ENCODE measurements at places on chromosomes 5 and 9.

DNA sequence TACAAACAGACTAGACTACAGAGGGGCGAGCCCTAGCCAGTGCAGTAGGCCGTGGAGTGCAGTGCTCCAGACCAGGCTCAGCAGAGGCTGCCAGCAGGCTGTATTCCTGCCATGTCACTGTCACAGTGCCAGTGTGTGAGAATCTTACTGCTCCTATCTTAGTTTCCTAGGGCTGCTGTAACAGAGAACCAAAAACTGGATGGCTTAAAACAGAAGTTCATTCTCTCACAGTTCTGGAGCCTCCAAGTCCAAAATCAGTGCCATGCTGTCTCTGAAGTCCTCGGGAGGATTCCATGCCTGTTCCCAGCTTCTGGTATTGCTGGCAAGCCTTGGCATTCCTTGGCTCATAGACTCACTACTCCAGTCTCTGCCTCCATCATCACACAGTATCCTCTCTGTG, 75.0 kb upstream of the SAP30L start:
- no peak for DNase-seq

GRCh38 chr5:158700231-158701006, 399.3 kb downstream of the EBF1 start:
- DNase-seq, result no peak

DNA sequence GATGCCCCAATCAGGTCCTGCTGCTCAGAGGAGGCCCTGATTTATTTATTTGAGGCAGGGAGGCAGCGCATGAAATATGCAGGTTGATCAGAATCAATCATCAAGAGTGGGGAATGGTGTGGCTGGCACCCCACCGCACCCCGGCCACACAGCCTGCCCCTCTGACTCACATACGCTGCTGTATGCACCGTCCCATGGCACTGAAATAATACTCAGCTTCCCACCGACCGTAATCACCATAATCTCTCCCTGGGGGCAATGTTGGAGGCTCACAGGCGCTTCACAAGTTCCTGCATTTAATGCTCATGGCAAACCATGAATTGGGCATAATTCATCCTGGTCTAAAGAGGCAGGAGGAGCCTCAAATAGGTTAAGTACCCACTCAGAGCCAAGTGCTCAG, 141.2 kb upstream of the TBC1D2 start:
- no peak for DNase-seq

- no peak for DNase-seq
These were observed 247.8 kb downstream of the AOPEP start for GRCh38 chr9:94974154-94974879.

DNA sequence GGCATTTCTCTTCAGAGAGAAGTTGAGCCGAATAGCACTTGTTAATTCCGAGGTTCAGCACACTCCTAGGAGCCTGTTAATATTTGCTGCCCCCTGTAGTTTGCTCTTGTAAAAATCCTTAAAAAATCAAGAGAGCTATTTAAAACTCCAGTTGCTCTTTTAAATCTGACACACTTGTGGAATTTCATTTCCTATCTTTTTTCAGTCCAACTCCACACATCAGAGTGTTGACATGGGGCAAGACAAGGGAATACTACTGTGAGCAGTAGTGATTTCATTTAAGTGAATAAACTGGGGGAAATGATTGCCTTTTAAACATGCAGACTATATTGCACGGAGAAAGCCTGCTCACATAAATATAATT, 1096.3 kb upstream of the DMAC1 start:
- peak; percentile 6 for DNase-seq

- no peak for DNase-seq
These were observed 177.0 kb downstream of the FGF18 start for GRCh38 chr5:171596391-171596878.

DNA sequence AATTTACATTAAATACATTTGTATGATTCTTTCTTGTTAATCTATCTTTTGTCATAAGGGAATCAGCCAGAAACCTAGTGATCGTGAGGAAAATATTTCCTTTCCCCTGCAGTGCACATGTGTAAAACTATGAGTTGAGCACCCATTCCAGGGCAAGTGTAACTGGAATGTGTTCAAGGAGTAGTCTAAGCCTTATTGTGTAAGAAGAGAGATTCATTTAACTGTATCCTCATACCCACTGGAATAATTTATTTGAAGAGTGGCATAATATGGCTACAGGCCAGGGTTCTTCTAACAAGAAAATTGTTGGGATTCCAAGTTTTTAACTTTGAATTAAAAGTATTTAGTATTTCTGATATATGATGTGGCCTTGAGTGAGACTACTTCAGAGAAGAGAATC, 1692.7 kb downstream of the EFNA5 start:
- DNase-seq, result no peak

- no peak for DNase-seq
These were observed 535 bp upstream of the NFIB start for GRCh38 chr9:14314424-14314928.

DNA sequence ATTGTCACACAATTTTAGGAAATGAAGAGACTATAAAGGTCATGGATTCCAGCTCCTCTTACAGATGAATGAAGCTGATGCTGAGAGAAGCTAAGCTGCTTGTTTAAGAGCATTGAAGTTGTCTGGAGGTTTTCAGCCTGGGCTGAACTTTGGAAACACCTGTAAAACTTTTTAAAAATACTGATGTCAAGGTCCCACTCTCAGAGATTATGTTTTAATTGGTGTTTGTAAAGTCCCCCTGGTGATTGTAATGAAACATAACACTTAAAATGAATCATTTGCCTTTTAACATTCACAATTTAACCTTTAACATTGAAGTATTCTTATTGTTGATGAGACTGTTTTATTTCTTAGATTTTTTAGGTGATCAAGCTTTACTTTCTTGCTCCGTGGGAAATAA, 16.4 kb downstream of the RAD23B start:
- no peak for DNase-seq

GRCh38 chr5:51387884-51388275, 4.6 kb downstream of the ISL1 start:
- DNase-seq, result no peak

DNA sequence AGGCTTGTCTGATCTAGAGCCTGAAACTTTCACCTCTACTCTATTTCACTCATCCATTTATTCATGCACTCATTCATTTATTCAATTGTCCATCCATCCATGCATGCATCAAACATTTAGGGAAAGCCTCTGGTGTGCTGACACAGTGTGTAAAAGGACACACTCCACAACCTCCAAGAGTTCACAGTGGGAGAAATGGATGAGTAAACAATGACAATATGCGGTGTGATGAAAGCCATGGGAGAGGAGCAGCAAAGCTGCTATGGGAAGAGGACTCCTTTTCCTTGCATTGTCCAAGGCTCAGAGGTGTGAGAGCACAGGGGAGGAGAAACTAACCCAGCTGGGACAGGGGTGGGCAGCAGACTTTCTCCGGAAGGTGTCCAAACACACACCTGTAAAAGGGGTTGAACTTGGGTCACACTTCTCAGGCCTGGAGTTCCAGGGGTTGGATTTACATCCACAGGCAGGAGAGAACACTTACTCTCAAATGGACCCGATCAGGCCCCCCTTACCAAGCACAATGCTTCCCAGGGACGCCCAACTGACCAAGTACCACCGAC, 21.2 kb upstream of the PFDN1 start:
- peak; percentile 27 for DNase-seq

DNA sequence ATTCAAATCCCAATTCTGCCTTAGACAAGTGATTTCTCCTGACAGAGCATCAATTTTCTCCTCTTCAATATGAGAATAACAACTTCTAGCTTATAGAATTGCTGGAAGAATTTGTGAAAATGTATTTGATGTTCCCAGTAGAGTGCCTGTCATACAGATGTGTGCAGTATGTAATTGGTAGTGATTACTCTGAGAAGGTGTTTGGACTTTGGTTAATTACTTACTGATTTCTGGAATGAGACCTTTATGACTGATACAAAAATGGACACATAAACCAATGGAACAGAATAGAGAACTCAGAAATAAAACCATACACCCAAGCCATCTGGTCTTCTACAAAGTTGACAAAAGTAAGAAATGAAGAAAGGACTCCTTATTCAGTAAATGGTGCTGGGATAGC, 101.9 kb upstream of the TRIM32 start:
- no peak for DNase-seq

- peak; percentile 73 for DNase-seq
These were observed 272.7 kb upstream of the PANK3 start for GRCh38 chr5:168851902-168852321.

- DNase-seq, result no peak
These were observed 109.1 kb upstream of the ELL2 start for GRCh38 chr5:96070622-96071225.

- no peak for DNase-seq
These were observed 99.4 kb downstream of the MTREX start for GRCh38 chr5:55407059-55407684.
